ENCODE measurements at places on chromosomes 11 and 22. TPM values are rescaled to one million over a fixed set of nuclear protein-coding genes. Genes with fewer than 3 reads are reported as not detected.

- peak; percentile 86 for DNase-seq
Measured at GRCh38 chr11:59053387-59053786, 32.7 kb upstream of the GLYATL1B start.

DNA sequence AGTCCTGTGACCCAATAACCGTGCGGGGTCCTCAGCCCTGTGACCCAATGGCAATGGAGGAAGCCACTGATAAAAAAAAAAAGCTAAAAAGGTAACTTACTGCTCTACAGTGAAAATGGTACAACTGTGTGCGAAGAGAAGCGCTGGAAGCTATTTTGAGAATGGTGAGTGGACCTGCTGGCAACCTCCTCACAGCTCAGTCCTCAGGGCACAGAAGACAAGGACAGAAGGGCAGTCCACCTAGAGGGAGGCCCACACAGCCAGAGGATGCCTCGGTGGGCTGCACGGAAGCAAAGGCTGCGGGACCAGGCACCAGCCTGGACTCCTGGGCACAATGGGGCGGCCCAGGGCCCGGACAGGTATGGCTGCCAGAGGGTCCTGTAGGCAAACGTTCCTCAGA lies 35.6 kb downstream of the BRD1 start:
- DNase-seq = no peak

DNA sequence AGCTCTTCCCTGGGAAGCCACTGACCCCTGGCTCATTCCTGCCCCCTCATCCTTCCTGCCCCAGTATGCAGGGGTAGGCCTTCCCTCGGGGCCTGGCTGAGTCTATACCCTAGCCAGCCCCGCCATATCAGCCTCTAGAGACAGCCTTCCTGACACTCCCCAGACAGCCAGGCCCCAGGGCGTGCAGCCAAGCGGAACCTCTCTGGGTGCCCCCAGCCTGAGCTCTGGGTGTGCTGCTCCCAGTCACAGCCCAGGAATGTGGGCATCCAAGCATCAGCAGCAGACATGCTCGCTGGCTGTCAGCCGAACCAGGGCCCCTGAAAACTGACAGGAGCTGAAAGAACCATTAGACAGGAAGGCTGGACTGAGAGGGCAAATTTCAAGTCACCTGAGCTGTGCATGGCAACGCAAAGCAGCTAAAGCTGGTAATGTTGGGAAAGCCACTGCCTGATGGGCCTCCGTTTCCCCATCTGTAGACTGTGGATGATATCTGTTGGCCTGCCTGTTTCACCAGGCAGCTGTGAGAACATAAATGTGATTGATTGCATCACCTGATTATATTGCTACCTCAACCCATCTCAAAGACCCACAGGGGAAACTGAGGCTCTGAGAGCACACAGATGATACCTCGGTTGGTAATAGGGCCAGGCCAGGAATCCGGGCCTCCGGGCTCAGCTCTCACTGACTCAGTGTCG lies 93.2 kb downstream of the LRRC32 start:
- DNase-seq = no peak

DNA sequence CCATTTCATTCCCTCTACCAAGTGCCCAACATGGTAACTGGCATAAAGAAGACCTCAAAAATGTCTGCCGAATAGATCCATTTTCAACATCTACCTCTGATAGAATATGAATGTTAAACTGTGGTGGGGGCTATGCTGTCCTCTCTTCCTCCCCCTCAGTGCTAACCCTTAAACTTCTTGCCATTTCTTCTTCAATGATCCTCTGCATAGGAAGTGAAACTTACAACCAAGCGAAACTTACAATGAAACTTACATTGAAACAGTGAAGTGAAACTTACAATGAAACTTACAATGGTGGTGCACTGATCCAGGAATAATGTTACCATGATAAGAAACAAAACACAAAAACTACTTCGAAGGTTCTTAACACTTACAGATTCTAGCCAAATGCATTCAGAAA lies 4.7 kb downstream of the RTCB start:
- DNase-seq = no peak

GRCh38 chr11:114321621-114322257 lies 25.5 kb downstream of the NNMT start:
- DNase-seq = no peak

The ELMOD1 gene
- total RNA-seq = not detected

The OVOL1 gene
- total RNA-seq = not detected

Data from activated CD4-positive, alpha-beta T cell treated with anti-CD3 and anti-CD28 coated beads, Interleukin-2, amount 10 ng/mL, durations not matched to agents 7 days and 5 days (primary cell).